ENCODE measurements at places on chromosomes 3 and 15.

GRCh38 chr15:38781196-38781595 is 216.6 kb upstream of the RASGRP1 start:
- DNase-seq: no peak

- DNase-seq: no peak
These were observed 554.7 kb upstream of the KCNMB2 start for GRCh38 chr3:177981576-177981975.

DNA sequence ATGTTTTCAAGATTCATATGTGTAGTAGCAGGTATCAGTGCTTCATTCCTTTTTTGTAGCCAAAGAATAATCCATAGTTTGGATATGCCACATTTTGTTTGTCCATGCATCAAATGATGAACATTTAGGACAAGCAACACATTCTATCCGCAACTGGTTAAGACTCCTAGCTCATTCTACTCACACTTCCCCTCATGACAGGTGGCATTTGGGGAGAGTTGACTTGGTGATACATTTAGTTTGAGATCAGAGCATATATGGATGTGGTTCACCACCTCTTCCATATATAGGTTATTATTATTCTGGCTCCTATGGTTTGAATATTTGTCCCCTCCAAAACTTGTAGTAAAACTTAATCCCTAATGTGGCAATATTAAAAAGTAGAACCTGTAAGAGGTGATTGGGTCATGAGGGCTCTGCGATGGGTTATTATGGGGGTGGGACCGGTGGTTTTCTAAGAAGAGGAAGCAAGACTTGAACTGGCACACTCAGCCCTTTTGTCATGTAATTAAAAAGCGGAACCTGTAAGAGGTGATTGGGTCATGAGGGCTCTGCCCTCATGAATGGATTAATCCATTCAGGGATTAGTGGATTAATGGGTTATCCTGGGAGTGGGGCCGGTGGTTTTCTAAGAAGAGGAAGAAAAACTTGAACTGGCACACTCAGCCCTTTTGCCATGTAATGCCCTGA is 75.3 kb upstream of the HRH1 start:
- DNase-seq: no peak

DNA sequence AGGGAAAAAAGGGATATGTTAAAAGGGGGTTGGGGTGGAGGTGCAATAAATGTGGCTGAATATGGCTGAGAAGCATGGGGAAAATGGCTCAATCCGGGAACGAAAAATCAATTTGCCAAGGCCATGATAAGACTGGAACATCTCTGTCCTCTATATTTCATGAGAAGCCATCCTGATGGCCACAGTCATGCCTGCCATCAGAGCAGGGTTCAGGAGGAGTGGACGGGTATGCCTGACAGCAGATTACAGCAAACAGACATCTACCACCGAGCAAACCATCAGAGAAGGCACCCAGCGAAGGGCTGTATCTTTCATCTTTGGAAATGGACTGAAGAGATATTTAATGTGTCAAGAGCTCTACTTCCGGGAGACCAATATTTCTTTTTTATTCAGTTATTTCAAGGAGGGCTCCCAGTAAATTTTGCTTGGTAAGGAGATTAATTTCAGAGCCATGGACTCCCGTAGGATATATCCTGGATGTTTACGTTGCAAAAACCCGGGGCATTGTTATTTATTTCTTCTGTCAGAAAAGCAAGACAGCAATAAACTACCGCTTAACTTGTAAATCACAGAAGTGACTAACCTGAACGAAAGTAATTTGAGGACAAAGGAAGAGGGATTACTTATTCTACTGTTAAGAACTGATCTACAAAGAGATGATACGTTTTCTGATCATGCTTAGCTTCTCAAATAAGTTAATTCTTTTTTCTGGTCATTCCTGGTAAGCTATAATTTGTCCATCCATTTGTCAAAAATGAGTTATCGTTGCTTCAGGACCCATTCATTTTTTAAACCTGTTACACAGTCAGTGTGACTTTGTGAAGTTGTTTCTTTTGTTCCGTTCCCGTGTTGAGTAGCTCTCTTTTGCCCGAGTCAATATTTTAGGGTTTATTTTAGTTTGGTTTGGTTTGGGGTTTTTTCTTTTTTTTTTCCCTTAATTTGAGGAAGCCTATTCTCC is 80.6 kb upstream of the CHD2 start:
- DNase-seq: peak; percentile 23

- no peak for DNase-seq
These were observed 49.5 kb upstream of the LMCD1 start for GRCh38 chr3:8452112-8452511.

- no peak for DNase-seq
These were observed 18.9 kb upstream of the ALDH1L1 start for GRCh38 chr3:126199256-126199655.

DNA sequence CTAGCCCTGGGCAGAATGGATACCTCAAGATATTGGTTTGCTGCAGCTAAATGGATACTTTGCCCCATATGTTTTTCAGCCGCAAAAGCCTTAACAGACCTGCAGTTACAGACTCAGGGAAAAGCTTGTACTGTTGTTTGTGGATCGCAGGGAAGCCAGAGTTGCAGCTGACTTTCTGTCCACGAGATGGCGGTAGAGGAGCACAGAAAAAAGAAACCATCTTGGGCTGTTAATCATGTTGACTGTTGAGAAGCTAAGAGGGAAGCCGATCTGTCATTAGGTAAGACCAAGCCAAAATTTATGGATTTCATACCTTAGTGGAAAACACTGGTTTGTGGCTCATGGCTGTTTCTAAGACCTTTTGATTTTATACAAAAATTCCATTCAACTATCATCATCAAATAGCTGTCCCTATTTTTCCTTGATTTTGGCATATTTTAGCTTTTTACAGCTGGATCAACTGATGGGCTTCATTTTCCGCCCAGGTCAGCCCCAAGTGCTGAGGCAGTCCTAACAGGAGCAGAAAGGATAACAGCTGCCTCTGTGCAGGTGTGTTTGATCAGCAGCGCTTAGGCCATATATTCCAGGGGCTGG is 205.7 kb upstream of the ZPLD1 start:
- peak; percentile 73 for DNase-seq
